ENCODE measurements at places on chromosomes 5 and 9.

GRCh38 chr9:97924386-97924785 is 2.1 kb upstream of the TRMO start:
- DNase-seq, result no peak

GRCh38 chr9:137825324-137825989 is 52.1 kb upstream of the CACNA1B start:
- DNase-seq, result no peak

DNA sequence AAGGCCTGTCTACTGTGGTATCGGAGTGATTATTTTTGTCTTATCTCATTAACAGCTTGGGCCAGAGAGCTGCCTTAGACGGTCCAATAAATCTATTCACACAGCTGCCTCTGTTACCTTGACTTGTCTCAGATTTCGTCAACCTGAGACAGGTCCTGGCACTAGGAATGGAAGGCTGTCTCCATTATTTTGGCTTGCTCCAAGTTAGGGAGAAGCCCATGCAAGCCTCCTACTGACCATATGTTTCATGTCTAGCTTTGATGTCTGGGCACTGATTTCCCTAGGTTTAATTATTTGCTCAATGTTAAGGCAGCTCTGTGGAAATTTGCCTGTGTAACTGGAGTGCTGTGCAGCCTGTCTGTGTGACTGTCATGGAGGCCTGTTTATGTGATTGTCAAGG is 12.4 kb upstream of the RALGPS1 start:
- DNase-seq, result no peak

GRCh38 chr5:893137-893506 is 438 bp downstream of the TRIP13 start:
- DNase-seq, result no peak

DNA sequence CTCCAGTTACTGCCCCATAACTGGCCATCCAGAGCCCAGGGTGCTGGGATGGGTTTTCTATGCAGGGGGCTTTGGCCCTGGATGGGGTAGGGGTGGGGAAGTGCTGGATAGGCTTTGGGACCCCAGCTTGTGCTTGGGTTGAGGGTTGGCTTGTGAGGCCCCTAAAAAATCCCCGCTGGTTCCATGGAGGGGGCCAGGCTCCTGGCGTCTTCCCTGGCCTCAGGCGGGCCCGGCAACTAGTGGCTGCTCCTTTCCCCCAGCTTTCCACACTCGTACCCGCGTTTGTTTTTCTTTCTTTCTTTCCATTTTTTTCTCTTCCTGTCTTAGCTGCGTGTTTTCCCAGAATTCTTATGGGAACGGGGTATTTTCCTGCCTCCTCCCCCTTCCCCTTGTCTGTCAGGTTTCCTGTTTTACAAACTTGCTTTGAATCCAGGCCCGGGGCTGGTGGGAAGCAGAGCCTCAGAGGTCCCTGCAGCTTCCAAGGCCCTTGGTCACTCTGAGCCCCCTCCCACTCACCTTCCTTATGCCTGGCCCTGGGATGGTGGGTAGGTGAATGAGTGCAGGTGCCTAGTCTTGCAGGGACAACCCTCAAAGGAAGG is 40.2 kb downstream of the RGS3 start:
- DNase-seq, result no peak

DNA sequence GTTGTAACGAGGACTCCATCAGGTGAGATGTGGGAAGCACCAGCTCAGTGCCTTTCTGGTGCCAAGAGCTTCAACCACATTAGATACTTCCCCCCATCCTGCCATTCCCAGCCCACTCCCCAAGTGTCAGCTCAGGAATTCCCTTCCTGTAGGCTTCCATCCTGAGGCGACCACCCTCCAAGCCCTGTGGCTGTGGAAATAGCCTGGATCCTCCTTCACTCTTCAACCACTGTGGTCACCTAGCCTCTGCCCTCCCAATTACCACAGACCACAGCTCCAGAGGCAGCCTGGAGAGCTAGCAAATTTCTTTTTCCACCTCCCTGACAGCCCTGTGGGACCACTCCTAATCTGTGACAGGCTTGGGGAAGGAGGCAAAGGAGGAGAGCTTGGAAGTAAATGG is 219.8 kb upstream of the MAP3K1 start:
- no peak for DNase-seq

DNA sequence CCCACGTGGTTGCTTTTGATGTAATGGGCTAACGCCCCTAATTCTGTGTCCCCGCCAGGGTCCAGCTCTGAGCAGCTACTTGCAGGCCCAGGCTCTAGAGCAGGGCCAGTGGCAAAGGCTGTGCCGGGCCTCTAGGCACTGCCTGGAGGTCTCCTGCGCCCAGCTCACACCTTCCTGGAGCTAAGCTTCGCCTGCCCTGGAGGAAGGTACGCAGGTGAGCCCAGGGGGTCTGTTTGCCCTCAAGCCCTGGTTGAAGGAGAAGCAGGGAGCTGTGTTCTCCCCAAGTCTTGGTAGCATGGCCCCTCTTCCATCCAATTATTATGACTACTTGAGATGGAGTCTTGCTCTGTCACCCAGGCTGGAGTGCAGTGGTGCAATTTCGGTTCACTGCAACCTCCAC is 5.2 kb upstream of the LMX1B start:
- no peak for DNase-seq

GRCh38 chr9:112839331-112839730 is 51.3 kb downstream of the SLC46A2 start:
- DNase-seq, result no peak

DNA sequence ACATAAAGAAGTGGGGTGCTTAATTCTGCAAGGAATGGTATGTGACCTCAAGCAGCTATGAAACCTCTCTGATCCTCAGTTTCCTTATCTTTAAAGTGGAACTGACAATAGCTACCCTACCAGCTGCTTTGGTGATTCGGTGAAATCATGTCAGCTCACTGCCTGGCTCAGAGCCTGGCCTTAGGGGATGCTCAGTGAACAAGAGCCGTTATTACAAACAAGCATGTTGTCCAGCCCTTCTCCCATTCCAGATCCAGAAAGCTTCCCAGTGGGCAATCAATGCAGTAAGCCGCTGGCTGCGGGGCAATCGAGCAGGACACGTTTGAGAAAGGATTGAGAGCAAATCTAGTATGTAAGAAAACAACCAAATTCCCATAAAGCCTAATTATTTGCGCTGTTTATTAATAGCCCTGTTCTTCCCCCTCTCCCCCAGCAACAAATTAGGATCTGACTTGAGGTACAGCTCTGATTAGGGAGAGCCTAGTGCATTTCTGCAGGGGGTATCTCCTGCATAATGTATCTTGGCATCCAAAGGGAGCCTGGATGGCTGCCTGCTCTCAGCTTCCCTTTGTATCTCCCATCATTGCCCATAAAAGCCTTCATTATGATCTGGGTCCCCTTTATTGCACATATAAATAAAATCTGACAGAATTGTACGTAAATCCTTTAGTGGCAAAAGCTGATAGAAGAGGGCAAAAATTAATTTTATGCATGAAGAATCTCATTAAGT is 371.4 kb downstream of the TMEM232 start:
- no peak for DNase-seq

DNA sequence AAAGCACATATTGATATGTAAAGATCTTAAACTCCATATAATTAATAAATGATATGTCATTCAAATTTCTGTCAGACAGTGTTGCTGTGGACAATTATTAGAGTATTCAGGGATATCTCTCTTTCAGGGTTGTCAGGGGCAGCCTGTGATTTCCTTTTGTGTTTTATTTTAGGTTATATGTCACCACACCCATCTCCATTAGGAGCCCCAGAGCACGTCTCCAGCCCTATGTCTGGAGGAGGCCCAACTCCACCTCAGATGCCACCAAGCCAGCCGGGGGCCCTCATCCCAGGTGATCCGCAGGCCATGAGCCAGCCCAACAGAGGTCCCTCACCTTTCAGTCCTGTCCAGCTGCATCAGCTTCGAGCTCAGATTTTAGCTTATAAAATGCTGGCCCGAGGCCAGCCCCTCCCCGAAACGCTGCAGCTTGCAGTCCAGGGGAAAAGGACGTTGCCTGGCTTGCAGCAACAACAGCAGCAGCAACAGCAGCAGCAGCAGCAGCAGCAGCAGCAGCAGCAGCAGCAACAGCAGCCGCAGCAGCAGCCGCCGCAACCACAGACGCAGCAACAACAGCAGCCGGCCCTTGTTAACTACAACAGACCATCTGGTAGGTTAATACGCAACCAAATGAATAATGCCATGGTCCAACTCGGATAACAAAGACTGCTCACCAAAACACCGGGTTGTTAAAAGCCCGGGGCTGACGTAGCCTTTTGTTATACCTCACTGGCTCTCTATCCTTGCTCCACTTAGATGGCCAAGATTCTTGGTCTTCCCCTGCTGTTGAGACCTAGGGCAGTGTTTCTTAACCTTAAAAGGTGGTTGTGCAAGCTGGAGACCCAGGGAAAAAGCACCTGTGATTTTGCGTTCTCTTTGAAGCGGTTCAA is 24.4 kb downstream of the SMARCA2 start:
- DNase-seq, result no peak

- DNase-seq, result no peak
Measured at GRCh38 chr5:152331006-152331405, 74.1 kb downstream of the NMUR2 start.

DNA sequence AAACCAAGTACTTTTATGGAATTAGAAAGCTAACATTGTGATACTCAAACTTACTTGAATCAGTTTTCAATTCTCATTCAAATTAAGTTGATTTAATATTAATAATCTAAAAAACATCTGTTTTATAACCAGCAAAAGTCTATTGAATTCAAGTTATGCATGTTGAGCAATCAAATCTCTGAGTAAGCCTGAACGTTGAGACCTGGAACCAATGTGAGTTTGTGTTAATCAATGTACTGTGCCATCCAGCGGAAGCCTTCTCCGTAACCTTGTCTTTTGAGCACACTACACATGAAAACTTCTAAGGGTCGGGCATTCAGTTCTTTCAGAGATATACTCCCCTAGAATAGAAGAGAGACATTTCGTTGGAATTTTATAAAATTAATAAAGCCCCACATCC is 25.9 kb downstream of the SAR1B start:
- DNase-seq, result no peak

DNA sequence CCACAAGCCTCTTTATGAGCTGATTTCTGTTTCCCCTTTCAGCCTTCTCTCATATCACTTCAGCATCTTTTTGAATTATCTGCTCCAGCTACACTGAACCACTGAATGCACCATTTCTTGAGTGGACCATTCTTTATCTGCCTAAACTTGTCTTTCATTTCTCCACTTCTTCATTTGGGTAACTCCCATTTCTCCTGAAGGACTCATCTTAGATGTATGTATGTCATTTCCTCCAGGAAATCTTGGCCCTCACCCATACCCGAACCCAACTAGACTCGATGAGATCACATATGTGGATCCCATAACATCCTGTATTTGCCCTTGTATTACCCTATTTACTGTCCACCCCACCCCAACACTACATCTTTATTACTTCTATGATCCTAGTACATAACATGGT is 249.8 kb downstream of the KIF4B start:
- no peak for DNase-seq

- DNase-seq, result no peak
Measured at GRCh38 chr5:167208911-167209310, 1082.5 kb upstream of the WWC1 start.

DNA sequence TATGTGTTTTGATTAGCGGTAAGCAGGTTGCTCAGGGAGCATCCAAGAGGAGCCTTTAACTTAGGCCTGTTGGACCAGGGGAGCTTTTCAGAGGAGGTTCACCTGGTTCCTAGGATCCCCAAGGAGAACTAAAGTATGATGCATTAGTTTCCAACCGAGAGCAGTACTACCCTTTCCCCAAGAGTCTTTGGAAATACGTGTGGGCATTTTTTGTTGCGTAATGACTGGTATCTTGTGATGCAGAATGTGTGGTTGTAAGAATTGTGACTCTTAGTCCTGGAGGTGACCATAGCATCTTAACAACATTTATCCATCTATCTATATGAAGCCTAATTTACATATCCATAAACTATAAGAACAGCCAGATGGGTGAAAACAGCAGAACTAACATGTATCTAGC is 11.0 kb downstream of the CFAP95 start:
- no peak for DNase-seq

GRCh38 chr5:95812074-95812471 is 10.5 kb downstream of the GLRX start:
- DNase-seq, result no peak

GRCh38 chr9:121783521-121784507 is 132.4 kb downstream of the DAB2IP start:
- DNase-seq, result no peak

DNA sequence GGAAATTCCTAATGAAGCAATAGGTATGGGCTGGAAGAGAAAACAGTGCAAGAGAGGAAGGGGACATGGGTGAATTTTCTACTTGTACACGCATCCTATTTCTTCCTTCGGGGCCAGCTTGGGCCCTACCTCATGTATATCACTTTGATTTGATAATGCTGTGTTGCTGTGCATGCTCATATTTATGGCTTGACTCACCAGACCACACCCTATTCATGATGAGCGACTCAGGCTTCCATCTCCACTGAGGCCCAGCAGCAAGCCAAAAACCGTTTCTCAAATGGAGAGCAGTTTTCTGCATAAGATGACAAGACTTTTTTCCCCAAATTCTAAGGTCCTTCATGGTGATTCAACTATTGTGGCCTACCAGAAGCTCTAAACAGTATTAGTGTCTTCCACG is 2039.1 kb upstream of the CDH9 start:
- DNase-seq, result no peak

- no peak for DNase-seq
Measured at GRCh38 chr5:113178073-113178779, 201.6 kb downstream of the DCP2 start.

GRCh38 chr5:169860585-169860984 is 119.7 kb downstream of the INSYN2B start:
- no peak for DNase-seq

- no peak for DNase-seq
Measured at GRCh38 chr9:71364186-71364955, 242.9 kb upstream of the TRPM3 start.

GRCh38 chr9:130296783-130297055 is 31.2 kb downstream of the HMCN2 start:
- no peak for DNase-seq

GRCh38 chr9:89933578-89933977 is 328.8 kb downstream of the GADD45G start:
- DNase-seq, result no peak

GRCh38 chr5:61575581-61575980 is 243.5 kb downstream of the ZSWIM6 start:
- DNase-seq, result no peak

DNA sequence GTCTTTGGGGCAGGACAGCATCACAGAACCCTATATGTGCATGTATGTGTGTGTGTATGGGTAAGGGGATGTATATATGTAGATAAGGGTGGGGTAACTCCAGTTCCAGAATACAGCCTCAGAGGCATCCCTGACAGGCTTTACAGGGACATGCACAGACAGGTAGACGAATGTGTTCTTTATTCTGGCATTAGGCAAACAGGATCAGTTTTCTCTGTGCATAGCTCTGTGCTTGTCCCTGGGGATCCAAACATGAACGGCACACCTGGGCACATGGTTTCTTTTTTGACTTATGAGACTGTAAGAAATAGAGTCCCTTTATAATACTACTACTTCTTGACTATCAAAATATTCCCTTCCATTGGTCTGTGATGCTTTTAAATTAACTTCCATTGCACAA is 120.6 kb downstream of the TRIO start:
- DNase-seq, result no peak

DNA sequence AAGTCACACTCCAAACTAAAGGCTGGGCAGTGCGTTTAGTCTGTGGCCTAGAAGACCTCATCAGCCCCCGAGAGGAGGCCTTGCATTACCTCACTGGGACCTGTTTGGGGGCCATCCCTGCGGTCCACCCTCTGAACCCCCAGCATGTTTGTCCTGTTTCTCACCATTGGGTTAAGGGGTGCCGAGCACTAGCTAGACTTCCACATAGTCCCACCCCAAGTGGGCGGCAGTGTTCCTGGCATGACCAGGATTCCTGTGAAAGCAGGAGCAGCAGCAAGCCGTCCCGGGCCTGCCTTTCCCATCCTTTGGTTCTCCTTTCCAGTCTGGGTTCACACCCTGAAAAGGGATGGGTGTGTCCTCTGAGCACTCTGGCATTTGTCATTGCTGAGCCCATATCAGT is 26.6 kb upstream of the SAP30L start:
- no peak for DNase-seq
